Progenitor cell of endocrine pancreas (in vitro differentiated cells): ENCODE measurements at places on chromosomes 12 and 14. TPM values are rescaled to one million over a fixed set of nuclear protein-coding genes. Genes with fewer than 3 reads are reported as not detected.

- H3K4me3 ChIP-seq, result no peak overlapping the region
- H3K27me3 ChIP-seq, result no peaks in the 10 kb centered on the region
Measured at GRCh38 chr14:23514644-23514957, 37.0 kb downstream of the ZFHX2 start.

DNA sequence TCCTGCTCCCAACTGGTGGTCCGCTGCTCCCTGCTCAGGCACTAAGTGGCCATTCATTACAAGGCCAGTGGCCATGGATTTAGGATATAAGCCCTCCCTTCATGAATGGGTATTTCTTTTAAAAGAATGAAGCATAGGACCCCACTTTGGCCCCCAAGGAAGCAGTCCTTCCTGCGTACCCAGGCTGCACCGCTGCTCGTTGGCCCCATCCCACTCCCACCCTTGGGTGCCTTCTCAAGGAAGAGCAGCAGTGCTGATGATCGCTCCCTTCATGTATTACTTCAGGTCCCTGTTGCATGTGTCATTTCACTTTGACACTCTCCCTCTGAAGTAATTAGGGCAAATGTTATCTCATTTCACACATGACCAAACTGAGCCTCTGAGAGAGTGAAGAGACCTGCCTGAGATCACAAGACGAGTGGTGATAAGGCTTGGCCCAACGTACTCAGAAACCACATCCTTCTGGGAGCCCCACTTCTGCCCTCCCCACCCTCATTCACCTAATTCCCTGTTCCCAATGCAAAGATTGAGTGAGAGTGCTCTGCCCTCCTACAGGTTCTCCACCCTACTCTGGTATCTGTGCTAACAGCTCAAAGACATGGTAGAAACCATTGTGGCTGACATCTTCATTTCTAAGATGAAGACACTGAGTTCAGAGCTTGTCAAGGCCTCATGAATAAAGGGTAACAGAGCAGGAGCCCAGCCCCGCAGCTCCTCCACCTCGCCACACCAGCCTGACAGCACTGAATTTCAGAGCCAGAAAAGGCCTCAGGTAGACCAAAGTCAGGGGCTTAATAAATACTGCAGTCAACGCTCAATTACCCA lies 10.3 kb upstream of the KRT2 start:
- no peaks in the 10 kb centered on the region for H3K4me1 ChIP-seq
- H3K4me3 ChIP-seq, result no peak overlapping the region
- H3K27ac ChIP-seq, result no peak overlapping the region
- DNase-seq, result no peak
- no peaks in the 10 kb centered on the region for H3K36me3 ChIP-seq
- H3K27me3 ChIP-seq, result peaks cover 54% of the 10 kb centered on the region

Gene INTS13
- 36.3 and 36.9 TPM in 2 replicates for total RNA-seq

DNA sequence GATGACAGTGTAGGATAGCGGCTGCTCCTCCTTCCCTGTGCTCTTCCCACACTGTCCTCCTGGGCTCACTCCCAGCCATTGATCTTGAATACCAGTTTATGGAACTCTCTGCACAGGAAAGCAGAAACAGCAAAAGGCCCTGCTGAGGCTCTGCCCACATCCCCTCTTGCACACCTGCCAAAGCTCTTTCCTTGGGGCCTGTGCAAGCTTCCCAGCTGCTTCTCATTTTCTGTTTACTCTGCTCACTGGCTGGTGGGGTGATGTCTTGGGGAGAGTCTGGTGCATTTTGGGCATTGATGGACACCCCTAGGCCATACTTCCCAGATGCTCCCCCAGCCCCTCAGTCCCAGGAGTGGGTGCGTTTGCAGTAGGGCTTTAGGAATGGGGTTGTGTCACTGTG lies 361.8 kb downstream of the TMEM121 start:
- no peaks in the 10 kb centered on the region for H3K27me3 ChIP-seq
- H3K4me3 ChIP-seq, result no peak overlapping the region
- no peaks in the 10 kb centered on the region for H3K4me1 ChIP-seq
- no peak overlapping the region for H3K27ac ChIP-seq

Gene KRT72
- not detected in 2 replicates for total RNA-seq

GRCh38 chr12:113149361-113150150 lies at the start of gene CFAP73:
Gene CFAP73 (plus strand): TSS chr12:113149724. CDS start chr12:113149858, 134 bp downstream.
- H3K27ac ChIP-seq, result no peak within 1 kb of the TSS
- peaks cover 39% of the 10 kb centered on the region for H3K27me3 ChIP-seq
- H3K4me1 ChIP-seq, result peaks cover 8% of the 10 kb centered on the region
- no peaks in the 10 kb centered on the region for H3K36me3 ChIP-seq
- H3K4me3 ChIP-seq, result no peak within 1 kb of the TSS

Gene EIF4B
- 447 and 487 TPM in 2 replicates for total RNA-seq

GRCh38 chr12:57224278-57224972 lies 5.1 kb upstream of the SHMT2 start:
- H3K27ac ChIP-seq, result no peak overlapping the region
- DNase-seq, result no peak
- H3K27me3 ChIP-seq, result peaks cover 69% of the 10 kb centered on the region
- H3K4me3 ChIP-seq, result no peak overlapping the region
- no peaks in the 10 kb centered on the region for H3K36me3 ChIP-seq
- peaks cover 42% of the 10 kb centered on the region for H3K4me1 ChIP-seq

DNA sequence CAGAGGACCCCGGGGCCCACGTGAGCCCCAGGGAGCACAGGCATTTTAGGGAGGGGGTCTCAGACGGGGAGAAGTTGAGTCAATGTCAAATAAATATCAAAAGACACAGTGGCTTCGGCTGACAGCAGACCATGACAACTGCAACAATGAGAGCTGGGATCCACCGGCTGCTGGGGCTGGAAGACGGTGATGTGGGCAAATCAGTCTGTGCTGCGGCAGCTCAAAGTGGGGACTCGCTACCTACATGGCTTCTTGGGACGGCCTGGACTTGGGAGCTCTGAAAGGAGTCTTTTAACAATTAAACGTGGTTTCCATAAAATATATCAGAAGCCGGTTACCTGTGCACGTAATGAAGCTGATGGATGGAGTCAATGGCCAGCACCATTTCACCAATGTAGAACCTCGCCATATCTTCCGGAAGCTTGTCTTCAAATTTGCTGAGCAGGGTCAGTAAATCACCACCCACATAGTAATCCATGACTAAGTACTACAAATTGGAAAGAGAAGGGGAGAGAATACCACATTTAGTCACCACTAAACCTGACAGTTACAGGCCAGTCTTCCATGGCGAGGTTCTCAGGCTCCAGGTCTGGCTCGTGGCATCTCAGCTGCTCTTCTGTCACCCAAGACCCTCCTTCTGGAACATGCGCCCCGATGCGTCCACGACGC lies 58.0 kb downstream of the CDC42BPB start:
- no peak overlapping the region for H3K4me3 ChIP-seq
- DNase-seq, result no peak
- H3K4me1 ChIP-seq, result no peaks in the 10 kb centered on the region
- H3K27ac ChIP-seq, result no peak overlapping the region
- H3K27me3 ChIP-seq, result no peaks in the 10 kb centered on the region
- peaks cover 17% of the 10 kb centered on the region for H3K36me3 ChIP-seq

- H3K27ac ChIP-seq, result no peak overlapping the region
- H3K36me3 ChIP-seq, result peaks cover 2% of the 10 kb centered on the region
- H3K4me3 ChIP-seq, result no peak overlapping the region
- no peak for DNase-seq
- H3K27me3 ChIP-seq, result peaks cover 18% of the 10 kb centered on the region
Measured at GRCh38 chr12:1793426-1794210, 26.7 kb upstream of the LRTM2 start.

DNA sequence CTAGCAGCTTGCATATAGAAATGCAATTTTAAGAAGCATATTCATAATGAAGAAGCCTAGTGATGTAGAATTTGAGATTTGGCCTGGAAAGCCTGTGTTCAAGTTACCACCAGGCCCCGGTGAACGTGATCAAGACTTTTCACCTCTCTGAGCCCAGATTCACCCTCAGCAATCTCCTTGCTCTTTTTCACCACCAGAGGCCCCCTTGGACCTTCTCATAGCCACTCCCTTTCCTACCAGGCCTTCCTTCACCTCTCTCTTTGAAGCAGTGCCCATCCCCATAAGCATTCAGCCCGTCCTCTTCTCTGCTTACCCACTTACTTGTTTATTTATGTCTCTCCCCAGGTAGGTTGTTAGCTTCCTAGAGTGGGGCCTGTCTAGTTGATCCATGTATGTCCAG lies 1280.9 kb downstream of the AACS start:
- H3K36me3 ChIP-seq, result no peaks in the 10 kb centered on the region
- no peak overlapping the region for H3K4me3 ChIP-seq
- DNase-seq, result no peak
- H3K27ac ChIP-seq, result no peak overlapping the region
- H3K4me1 ChIP-seq, result no peaks in the 10 kb centered on the region
- H3K27me3 ChIP-seq, result peaks cover 8% of the 10 kb centered on the region

- H3K27ac ChIP-seq, result no peak overlapping the region
- no peaks in the 10 kb centered on the region for H3K4me1 ChIP-seq
- H3K27me3 ChIP-seq, result no peaks in the 10 kb centered on the region
- H3K4me3 ChIP-seq, result no peak overlapping the region
Measured at GRCh38 chr14:35687335-35687939, 121.7 kb downstream of the RALGAPA1 start.
